Activated CD8-positive, alpha-beta memory T cell treated with anti-CD3 and anti-CD28 coated beads for 4 hours (primary cell): ENCODE measurements at places on chromosomes 5 and 9.

DNA sequence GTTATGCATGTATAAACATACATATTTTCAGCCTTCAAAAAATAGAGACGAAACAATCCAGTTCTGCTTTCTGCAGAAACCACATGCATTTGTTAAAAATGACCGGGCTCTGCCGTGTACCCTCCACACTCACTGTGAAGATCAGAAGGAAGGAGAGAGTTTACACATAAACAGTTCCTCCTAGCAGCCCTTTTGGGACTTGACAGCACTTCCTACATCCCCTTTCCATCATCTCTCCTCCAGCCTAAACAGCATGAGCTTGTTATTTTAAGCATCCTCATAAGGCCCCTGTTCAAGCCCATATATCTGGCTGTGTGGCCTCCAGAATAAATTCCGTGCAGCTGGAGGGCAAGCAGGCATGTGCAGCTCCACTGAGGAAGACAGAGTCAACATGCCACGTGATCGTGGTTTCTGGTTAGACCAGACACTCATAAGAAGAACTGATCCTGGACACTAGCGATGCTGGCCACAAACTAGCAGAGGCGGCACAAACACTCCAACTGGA, 42.2 kb downstream of the NIPAL4 start:
- no peak for DNase-seq

GRCh38 chr9:117050007-117050406, 362.9 kb downstream of the TRIM32 start:
- no peak for DNase-seq

DNA sequence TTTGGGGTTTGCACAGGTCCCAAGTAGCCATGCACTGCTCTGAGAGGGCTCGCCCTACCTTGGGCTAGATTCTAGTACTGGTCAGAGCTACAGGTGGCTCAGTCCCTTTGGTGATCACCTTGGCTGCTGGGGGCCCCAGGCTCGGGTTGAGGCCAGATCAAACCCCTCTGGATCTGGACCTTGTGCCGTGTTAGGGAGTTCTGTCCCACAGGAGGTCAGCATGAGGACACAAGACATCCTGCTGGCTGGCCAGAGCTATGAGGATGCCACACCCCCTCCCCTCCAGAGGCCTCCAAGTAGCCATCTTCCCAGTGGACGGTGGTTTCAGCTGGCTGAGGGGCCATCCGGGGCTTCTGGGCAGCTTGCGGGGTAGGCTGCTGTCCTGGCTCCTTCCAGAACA, 10.6 kb downstream of the CDK20 start:
- no peak for DNase-seq

DNA sequence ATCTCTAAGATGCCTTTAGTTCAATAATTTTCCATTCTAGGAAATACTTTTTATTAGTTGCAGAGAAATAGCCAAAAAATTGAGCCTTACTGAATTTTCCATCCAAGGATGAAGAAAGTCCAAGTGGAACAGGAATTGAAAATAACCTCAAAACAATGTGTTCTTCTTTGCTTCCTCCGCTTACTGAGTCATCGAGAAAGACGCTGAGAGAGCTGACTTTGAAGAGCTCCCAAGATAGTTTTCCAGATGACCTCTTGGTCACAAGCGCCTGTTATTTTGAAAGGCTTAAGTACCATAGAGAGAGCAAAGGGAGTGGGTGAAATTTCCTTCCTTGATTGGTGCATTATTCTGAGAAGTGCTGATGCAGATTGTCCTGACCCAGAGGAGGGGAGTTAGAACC, 253.5 kb upstream of the ATP10B start:
- no peak for DNase-seq

DNA sequence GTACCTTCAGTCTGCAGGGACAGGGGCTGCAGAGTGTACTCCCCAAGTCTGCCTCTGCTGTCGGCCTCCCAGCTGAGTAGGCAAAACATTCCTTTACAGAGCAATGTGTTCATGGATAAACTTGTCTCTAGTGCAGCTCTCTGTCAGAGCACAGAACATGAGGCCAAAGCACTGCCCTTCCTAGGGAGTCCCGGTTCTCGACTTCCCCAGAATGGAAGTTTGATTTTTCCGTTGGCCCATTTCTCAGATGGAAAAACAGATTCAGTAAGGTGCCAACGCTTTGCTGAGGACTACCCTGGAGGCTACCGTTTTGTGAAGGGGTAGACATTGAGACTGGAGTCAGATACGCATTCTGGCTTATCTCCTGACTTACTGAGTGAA, 422 bp upstream of the TRIM32 start:
- no peak for DNase-seq

DNA sequence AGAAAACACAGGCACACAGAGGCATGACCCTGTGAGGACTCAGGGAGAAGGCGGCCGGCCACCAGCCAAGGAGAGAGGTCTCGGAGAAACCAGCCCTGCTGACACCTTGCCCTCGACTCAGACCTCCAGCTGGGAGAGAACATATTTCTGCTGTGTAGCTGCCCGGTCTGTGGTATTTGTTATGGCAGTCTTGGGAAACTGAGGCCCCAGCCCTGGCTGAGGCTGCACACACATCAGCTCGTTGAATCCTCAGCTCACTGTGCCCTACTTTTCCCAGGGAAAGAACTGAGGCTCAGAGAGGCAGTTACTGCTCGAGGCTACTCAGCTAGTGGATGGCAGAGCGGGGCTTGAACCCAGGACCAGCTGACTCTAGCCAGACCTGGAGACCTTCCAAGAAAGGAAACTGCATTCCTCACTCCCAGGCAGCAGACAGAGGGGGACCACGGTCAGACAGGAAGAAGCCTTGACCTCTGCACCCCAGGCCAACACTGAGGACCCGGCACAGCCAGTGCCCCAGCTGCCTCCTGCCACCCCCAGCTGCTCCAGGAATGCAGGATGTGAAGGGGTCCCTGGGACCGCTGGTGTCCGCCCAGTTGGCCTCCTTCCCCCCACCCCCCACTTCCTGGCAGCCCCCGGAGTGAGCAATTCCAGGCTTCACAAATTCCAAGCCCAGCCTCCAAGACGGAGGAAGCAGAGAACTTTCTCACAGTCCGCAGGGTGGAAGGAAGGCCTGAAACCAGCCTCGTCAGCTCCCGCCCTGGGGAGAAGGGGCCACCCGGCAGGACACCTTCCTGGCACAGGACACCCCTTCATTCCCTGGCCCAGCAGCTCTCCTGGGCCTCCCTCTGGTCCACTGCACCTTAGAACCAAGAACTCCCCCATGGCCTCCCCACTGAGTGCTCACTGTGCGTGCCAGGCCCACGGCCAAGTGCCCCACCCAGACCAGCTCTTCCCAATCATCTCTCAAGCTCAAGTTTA, 69.9 kb downstream of the LRSAM1 start:
- DNase-seq = no peak

DNA sequence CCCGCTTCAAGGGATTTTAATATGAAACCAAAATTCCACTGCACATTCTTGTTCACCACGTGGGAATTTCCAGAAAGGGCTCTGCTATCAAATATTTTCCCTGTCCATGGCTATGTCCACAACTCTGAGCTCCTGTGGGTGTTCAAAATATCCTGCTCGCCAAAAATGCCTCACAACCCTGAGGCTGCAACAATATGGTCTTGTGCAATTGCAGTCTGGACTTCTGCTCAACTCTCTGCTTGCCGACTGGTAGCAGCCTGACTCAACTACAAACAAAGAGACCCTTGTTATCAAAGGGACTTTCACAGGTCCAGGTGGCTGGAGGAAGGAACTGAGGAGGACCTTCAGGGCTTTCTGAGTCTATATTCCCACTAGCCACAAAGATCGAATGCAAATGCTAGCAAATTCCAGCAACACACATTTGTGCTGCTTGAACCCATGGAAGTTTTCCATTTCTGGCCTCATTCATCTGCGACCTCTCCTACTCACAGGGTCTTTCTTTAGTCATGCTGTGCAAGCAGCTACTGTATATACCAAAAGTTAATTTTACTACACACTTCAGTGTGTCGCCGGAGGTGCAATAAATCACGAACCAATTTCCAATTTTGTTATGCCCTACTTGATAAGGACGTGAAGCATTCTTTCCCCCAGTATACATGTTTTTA, 169.2 kb upstream of the SLC30A5 start:
- DNase-seq = no peak

DNA sequence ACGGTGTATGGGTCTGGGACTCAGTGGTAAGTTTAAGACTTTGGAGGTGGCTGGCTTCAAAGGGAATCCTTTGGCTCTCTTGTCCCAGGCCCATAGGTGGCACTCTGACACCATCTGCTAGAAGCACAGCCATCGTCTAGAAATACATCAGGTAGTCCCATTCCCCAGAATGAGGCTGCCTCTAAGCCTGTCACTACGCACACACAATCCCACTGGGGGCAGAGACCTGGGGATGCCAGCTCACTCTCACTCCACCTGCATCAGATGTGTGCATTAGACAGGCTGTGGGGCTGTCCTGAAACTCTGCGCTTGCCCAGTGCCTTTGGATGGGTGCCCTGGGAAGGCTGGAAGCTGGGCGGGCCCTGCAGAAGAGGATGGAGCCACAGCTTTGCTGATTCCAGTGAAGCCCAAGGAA, 127.5 kb upstream of the PANK3 start:
- DNase-seq = no peak

DNA sequence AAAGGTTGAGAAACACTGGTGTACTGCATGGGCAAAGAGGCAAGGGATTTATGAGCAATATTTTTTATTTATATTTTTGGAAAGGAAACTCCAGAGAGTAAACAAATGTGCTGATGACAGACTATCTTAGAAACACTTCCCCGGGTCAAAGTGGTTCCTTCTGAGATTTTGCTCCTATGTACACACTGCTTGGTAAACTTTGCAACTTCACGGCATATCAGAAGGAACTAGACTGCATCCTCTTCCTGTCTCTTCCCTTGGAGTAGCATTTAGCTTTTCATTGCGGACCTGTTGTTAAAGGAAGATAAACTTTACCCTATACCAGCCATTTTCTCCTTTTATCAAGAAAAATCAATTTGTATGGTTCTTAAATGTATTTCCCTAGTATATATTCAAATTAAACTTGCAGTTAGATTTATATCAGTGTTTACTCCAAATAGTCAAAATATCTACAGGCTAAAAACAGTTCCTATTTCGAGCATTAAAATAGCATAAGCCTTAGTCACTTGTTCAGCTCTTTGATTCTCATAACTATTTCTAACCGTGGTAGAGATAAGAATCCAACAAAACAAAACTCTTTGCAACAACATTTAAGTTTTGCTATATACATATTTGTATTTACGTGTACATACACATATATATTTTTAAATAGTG, 48.0 kb upstream of the LRRC19 start:
- no peak for DNase-seq

DNA sequence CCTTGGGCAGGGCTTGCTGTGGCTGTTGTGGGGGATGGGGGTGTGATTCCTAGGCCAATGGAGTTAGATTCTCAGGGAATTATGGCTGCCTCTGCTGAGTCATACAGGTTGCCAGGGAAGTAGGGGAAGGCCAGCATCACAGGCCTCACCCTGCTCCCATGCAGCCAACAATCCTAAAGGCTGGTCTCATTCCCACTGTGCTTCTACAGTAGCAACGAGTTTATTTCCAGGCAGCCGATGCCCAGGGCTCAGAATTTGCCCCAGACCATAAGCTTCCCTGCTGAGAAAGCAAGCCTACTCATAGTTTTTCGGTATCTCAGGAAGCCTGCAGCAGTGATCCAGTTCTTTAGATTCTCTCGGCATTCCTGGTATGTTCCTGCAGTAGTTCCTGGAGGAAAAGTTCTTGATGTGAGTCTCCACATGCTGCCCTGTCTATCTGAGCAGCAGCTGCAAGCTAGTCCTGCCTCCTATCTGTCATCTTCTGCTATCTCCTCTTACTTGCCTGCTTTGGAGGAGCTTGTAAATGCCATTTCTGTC, 59.3 kb upstream of the SELENOP start:
- no peak for DNase-seq

- no peak for DNase-seq
Measured at GRCh38 chr5:121984250-121984649, 22.5 kb downstream of the SRFBP1 start.
